Activated naive CD4-positive, alpha-beta T cell treated with anti-CD3 and anti-CD28 coated beads, Interleukin-2, amount 50 U/mL, for 16 hours (primary cell): ENCODE measurements at places on chromosomes 7 and 10.

DNA sequence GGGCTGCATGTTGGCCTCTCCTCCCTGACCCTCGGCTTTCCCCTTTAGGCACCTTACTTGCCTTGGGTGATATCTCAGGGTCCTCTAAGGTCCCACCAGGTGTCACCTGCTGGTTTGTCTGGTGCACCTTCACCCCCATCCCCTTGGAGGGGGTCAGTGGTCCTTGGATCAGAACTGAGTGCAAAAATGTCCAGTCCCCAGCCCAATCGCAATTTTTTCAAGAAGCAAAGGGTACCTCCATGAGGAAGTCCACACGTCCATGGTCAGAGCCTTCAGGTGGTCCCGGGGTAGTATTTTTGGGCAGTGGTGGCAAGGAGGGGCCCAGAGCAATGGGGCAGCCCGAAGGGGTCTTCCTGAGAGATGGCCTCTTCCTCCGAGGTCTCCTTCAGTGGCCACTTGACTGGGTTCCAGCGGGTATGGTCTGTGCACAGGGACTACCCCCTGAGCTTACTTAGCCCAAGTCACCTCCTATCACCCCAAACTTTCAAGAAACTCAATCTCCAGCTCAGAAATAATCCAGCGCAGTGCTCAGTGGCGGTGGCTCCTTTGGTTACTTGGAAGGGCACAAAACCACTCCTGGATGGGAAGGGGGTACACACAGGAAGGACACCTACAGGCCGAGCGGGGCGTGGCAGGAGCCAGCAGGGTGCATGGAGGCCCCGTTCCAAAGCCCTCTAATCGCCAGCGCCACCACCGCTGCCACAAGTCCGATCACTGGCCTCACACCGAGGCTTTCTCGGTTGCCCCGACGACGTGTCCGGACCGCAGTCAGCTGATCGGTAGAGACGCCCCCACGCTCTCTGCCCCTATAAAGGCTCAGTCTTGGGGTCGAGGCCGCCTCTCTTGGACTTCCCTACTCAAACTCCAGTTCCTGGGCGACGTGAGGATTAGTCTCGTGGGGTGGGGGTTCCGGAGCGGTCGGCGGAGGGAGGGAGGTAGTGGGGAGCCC, 4.5 kb downstream of the SAP25 start:
- peak; percentile 45 for DNase-seq

DNA sequence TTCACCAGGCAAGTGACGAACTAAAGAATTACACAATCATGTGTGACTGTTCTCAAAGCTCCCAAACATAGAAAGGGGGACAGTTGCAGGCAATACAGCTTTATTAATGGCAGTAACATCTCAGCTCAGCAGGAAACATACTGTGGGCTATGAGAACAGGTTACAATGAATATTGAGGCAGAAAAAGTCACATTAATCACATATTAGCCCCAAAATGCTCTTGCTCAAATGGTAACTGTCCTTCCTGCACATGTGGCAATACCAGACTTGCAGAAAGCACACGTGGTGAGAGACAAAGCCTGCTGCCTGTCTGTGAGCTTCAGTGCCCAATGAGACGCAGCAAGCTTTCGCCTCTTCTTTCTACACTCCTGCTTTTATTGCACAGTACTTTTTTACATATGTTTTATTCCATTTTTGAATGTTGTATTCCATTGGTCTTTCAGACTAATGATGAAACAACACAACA, 104.9 kb upstream of the ACBD5 start:
- no peak for DNase-seq

DNA sequence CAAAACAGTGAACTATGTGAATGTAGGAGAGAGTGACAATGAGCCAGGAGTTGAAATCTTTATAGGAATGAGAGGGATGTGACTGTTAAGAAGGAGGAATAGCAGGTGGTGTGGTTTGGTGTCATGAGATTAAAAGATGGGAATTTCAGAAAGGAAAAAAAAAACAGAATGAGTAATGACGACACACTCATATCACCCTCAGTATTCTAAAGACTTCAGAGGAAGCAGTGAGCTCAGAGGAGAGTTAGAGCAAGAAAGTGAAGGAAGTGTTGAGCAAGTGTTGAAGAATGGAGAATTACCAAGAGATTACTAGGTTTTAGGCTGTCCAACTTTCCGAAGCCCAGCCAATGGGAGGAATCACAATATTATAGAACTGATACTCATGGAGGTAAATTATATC, 220.5 kb upstream of the HGF start:
- no peak for DNase-seq

GRCh38 chr7:90246171-90246570, 1.2 kb downstream of the CFAP69 start:
- DNase-seq, result no peak

GRCh38 chr7:39926111-39926510, 23.9 kb upstream of the CDK13 start:
- DNase-seq, result no peak

DNA sequence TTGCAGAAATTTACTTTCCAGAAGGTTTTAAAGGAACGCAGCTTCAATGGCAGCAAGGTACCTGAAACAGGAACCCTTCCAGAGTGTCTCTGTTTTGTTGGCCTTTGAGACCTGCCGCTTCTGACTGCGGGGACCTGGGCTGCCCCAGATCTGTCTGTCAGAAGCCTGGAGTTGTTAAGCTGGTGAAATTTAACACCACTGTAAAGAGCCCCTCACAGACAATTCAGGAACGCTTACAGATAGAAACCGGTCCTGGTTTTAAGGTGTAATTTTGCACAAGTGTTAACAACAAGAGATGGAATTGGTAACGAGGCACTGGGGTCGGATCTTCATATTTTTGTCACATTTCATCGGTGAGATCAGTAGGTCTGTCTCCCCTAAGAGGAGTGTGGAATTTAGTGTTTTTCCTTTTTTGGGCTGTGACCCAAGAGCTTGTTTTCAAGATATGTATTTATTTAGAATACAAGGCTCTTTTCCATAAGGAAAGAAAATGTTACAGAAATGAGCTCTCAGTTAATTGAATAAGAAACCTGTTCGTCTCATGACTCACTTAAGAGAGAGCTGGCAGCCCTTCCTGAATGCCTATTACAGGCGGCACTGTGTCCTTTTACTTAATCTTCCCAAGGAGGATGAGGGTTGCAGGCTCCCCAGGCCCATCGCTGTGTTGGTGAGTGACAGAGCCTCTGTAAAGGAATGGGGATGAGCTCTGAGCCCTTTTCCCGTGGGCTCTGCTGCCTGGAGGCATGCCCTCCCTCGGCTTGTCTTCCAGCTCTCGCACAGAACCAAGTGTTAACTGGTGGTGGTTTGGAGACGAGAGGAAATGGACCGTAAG, 168.7 kb downstream of the CUX1 start:
- DNase-seq, result no peak

GRCh38 chr10:44955413-44956070, 4.1 kb upstream of the RASSF4 start:
- DNase-seq, result no peak

GRCh38 chr10:6678956-6679355, 98.9 kb upstream of the PRKCQ start:
- DNase-seq, result no peak

- DNase-seq, result no peak
Measured at GRCh38 chr10:92102601-92103213, 179.1 kb downstream of the BTAF1 start.

DNA sequence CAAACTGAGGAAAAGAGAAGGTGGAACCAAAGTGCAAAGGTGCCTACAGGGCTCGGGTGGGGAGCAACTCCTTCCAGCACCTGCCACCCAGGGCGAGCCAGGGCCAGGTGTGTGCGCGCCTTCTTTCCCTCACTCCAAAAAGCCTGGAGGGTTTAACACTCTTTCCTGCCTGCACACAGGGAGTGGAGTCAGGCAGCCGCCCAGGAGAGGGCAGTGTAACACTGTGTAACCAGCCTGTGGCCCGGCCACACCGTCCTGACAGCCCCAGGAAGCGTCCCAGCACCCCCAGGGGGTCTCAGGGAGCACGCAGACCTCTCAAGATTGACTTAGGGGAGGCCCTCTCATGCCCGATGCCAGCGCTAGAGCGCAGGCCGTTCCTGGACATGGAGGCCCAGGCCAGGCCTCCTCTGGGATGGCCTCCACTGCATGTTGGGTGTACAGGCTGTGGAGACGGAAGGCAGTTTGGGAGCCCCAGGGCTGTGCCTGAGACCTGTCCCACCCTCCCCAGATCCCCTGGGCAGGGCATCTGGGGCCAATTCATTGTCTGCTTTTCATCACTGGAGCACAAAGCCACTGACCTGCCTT, 13.4 kb downstream of the BRI3 start:
- peak; percentile 26 for DNase-seq

- DNase-seq, result peak; percentile 35
Measured at GRCh38 chr7:87216701-87217508, 2.6 kb downstream of the TMEM243 start.

DNA sequence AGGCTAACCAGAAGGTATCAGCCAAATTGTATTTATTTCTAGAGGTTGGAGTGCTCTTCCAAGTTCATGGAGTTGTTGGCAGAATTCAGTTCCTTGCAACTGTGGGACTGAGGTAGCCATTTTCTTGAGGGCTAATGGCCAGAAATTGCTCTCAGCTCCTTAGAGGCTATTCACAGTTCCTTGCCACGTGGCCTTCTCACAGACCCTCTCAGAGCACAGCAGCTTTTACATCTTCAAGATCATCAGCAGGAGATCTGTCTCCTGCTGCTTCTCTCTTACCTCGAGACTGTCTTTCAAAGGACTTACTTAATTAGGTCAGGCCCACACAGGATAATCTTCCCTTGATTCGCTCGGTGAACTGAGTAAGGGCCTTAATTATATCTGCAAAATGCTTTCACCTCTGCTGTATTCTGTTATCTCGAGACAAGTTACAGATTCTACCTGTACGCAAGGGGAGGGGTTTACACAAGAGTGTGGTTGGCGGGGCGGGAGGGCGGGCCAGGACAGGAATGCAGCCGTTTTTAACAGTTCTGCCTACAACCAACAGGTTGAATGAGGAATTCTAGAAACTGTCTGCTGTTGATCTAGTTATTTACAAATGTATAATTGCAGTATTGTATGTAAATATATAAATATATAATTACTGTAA, 15.0 kb downstream of the MIOS start:
- no peak for DNase-seq

DNA sequence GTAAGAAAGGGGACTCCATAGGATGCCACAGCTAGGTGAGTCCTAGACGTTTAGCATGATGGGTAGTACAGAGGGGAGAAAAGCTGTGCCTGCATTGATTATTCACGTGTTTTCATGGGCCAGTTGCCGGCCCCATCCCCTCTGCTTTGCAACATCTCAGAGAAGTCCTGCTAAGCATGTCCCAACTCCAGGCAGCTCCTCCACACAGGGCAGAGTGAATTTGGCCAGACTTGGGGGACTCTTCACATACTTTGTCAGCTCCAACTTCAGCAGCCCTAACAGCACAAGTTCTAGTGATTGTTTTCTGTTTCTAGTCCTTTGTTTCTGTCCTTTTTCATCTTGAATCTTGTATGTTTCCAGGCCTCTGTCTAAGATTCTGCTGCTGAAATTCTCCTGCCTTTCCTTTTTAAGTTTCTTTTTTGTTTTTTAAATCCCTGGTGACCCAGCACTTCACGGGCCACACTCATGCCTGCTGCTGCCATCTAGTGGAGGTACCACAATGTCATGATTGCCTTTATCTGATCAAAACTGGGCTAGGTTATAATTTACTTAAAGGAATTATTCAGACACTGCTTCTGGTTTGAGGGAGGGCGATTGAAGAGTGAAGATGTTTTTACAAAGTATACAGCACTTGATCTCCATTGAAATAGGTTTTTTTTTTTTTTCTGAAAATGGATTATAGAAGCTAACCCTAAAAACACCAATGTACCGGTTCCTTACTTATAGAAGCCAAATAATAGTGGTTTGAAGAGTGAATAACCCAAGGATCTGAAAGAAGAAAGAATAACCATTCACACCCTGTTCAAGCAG, 276.9 kb downstream of the CSTF2T start:
- no peak for DNase-seq

DNA sequence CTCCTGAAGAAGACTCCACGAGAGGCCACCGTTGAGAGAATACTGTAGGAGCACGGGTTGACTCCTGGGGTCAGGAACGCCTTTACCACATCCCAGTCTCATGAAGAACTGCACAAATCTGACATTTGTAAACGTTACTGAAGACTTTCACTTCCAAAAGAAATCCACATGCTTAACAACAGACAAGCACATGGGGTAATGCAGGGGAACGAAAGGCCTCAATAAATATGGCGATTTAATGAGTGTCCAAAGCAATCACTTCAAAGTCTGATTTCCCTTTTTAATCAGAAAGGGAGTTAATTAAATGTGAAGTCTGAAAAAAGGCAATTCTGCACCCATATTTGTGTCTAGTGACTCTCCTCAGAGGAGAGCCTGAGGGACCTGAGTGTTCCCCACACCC, 94.3 kb upstream of the SLC26A5 start:
- DNase-seq, result no peak

GRCh38 chr10:80187465-80188409, 17.6 kb downstream of the ANXA11 start:
- peak; percentile 57 for DNase-seq

DNA sequence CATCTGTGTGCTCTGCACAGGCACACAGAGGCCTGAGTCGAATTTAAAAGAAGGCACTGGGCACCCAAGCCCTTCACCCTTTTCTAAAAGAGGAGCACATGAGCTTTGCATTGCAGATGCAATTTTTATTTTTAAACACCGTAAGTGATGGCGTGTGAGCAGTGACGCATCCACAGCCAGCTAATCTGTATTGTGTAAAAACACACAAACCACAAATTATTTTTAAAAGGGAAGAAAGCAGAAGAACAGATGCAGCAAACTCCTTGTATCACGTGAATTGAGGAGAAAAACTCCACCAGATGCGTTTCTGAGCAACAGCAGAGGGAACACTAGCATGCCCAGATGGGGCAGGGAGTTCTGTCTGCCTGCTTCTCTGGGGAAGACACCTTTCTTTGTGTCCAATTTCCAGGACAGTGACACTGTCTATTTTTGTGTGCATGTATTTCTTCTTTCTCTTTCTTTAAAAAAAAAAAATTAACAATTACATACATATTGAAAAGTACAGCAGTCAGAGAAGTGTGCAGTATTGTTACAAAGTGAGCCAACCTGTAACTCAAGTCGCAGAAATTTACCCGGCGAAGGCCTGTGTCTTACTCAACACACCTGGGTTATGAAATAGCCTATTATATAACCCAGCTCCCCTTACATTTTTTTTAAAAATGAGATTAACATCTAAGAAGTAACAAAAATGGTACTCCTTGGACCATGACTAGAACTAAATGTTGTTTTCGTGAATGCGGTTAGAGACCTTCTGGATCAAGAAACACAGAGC, 39.2 kb downstream of the EEPD1 start:
- no peak for DNase-seq

GRCh38 chr10:80437227-80437626, 16.9 kb upstream of the TSPAN14 start:
- no peak for DNase-seq

DNA sequence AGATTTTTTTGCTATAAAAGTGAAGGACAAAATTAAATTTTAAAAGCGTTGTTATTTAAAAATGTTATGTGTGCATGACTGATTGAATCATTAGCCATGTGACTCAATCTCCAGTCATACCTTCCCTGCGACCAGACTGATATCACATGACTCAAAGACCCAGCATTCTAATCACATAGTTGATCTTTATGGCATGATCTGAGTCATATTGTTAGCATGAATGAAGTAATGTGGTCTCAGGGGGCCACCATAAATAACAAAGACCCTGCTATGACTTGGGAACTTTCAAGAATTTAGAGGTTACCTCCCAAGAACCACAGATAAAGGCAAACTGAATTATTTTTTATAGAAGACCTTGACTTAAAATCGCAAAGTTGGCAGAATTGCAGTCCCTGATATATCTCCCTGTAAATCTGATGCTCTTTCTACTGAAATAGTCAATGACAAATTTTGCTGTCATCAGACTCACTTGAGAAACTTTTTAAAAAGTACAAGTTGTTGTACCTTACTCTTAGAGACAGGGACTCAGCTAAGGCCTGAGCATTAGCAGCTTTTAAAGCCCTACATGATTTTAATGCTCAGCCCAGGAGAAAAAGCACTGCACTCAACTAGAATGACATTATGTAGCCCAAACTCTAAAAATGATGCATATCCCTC, 717.3 kb downstream of the XPNPEP1 start:
- DNase-seq, result no peak
